ENCODE measurements at places on chromosomes 11 and 22. TPM values are rescaled to one million over a fixed set of nuclear protein-coding genes. Genes with fewer than 3 reads are reported as not detected.

The MB gene
- not detected for total RNA-seq

DNA sequence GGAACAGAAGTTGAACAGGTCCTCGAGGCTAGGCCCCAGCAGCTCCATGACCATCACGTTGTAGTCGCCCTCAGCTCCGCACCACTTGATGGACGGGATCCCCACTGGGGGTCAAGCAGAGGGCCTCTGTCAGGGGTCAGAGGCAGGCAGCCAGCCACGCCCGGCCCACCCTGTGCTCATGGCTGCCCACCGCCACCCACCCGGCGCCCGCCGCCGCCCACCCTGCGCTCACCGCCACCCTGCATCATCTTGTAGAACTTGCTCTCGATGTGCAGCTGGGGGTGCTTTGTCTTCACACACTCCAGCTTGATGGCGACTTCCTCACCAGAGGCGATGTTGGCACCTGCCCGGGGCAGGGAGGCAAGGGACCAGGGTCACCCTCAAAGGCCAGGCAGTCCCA lies 14.3 kb downstream of the CSNK1E start:
- H3K4me1 ChIP-seq = no peaks in the 10 kb centered on the region
- peaks cover 22% of the 10 kb centered on the region for H3K36me3 ChIP-seq
- no peaks in the 10 kb centered on the region for H3K27me3 ChIP-seq

The ASPHD2 gene
- total RNA-seq = 2.6 TPM

DNA sequence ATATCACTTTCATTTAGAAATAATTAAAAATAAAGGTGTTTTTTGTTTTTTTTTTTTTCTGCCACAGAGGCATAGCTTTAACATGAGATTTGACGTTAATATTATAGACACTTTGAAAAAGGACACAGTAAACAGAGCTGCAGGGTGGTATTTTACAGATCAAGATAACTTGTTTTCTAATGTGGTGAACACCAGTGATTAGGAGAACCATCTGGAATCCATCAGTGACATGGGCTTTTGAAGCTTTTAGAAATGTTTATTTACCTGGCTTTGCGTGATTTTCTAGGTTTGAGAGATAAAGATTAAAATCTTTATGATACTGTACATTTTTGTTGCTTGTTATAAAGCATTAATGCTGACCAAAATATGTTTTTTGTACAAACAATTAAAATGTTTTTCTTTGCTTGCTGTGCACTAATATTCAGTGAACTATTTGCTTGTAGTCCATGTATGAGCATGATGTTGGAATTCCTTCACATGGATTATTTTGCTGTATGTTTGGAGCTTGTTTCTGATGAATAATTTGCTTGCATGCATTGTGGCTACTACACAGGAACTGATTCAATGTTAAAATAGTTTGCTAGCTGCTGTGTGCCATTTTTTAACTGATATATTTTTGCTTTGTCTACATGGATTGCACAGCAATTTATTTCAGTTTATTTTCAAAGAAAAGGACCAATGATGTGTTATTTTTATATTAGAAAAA lies 352.1 kb upstream of the NARS2 start:
- no peak overlapping the region for H3K27ac ChIP-seq
- no peaks in the 10 kb centered on the region for H3K36me3 ChIP-seq
- no peak overlapping the region for H3K4me3 ChIP-seq
- DNase-seq = no peak

DNA sequence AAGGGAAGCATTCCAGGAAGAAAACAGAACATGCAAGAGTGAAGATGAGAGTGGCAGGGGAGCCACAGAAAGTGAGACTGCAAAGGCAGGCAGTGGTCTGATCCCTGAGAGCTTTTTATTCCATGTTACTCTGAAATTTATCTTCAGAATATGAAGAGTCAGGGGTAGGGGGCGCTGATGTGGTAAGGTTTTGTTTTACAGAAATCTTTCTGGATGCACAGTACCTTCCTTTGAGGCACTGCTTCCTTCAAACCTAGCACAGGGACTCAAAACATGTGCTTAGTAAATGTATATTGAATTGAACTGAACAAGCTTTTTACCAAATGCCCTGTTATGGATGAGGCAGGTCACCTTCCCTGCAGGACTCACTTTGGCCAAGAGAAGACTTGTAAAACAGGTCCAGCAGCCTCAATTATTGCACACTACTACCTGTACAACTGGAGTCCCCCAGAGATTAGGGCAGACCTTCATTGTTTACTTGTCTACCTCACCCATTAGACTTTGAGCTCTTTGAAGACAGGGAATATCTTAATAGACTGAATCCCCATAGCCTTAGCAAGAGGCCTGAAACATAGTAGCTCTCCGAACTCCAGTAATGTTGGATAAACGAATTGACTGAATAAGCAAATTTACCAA lies 2.2 kb downstream of the PAK1 start:
- no peak overlapping the region for H3K27ac ChIP-seq
- no peaks in the 10 kb centered on the region for H3K27me3 ChIP-seq
- H3K4me1 ChIP-seq = no peaks in the 10 kb centered on the region
- H3K36me3 ChIP-seq = no peaks in the 10 kb centered on the region
- no peak for DNase-seq

DNA sequence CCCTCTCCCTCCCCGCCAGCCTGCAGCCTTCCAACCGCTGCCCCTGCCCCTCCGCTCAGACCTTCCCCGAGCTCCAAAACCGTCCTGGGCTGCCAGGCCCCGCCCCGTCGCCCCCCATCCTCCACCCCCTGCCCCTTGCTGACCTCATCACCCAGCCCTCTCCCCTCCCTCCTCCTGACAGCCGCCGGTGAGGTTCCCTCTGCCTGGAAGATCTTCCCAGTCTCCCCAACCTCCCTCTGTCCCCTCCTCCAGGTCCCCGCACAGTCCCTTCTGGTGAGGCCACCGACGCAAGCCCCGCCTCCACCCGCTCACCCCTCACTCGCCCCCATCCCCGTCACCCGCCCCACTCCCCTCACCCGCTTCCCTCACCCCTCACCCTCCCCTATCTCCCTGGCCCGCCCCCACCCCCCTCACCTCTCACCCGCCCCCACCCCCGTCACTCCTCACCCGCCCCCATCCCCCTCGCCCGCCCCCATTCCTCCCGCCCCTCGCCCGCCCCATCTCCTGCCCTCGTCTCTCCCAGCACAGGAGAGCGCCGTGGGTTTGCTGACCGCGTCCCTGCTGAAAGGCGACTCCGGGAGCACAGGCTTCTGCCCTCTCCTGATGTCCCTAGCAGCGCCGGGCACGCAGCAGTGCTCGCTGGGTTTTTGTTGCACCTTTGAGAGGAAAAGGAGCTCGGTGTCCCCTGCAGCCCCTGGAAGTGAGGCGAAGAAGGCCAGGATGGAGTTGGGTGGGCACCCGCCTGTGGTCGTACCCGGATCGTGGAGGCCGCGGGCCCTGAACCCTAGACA lies 16.4 kb upstream of the UPK3A start:
- H3K4me1 ChIP-seq = no peaks in the 10 kb centered on the region
- H3K27ac ChIP-seq = no peak overlapping the region
- H3K4me3 ChIP-seq = peak overlapping the region; percentile 57
- no peaks in the 10 kb centered on the region for H3K27me3 ChIP-seq

- no peak overlapping the region for H3K27ac ChIP-seq
- no peaks in the 10 kb centered on the region for H3K36me3 ChIP-seq
- no peak for DNase-seq
- H3K4me1 ChIP-seq = peaks cover under 1% of the 10 kb centered on the region
Measured at GRCh38 chr22:35308480-35309021, 8.9 kb downstream of the TOM1 start.

The TRIOBP gene
- 86.0 TPM for total RNA-seq
